ENCODE measurements at places on chromosomes 11 and 22.

GRCh38 chr22:28742562-28742962 lies 723 bp downstream of the HSCB start:
- no peak for DNase-seq

DNA sequence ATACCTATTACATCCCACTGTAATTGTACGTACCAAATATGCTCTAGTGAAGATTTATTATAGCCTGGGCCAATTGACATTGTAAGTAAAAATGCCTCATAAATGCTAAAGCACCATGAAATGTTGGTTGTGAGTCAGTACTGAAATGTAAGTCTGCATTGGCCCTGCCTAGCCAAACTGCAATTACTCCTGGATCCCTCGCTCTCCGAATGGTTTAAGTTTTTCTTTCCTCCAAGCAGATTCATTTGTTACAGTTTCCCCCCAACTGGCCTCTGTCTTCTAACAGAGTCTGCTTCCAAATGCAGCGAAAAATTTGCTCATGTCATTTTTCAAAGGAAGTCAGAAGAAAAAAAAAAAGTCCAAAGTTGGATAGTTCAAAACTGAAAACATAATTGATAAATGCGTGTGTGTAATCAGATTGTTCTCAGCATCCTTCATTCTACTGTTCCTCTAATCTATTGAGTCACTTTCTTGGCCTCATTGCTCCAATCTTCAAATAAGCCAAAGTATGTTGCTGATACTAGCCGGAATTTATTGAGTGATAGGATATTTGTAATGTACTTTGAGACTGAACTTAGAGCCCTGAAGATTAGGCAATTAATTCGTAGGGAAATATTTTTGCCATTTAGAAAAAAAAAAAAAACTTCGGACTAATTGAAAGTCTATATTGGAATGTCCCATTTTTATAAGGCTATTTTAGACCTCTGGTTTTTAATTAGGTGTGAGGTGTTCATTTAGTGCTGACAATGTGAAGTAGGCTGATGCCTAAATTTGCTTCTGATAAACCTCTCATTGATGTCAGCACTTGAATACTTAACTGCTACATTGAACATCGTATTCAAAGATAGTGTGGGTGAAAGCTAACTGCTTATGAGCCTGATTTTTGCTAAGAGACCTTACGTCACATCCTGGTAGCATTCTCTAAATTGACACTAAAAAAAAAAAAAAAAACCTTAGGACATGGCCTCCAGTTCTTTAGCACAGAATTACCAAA lies 93.4 kb downstream of the WT1 start:
- DNase-seq, result no peak

- DNase-seq, result no peak
These were observed 461.8 kb downstream of the BRD1 start for GRCh38 chr22:49365910-49366309.

DNA sequence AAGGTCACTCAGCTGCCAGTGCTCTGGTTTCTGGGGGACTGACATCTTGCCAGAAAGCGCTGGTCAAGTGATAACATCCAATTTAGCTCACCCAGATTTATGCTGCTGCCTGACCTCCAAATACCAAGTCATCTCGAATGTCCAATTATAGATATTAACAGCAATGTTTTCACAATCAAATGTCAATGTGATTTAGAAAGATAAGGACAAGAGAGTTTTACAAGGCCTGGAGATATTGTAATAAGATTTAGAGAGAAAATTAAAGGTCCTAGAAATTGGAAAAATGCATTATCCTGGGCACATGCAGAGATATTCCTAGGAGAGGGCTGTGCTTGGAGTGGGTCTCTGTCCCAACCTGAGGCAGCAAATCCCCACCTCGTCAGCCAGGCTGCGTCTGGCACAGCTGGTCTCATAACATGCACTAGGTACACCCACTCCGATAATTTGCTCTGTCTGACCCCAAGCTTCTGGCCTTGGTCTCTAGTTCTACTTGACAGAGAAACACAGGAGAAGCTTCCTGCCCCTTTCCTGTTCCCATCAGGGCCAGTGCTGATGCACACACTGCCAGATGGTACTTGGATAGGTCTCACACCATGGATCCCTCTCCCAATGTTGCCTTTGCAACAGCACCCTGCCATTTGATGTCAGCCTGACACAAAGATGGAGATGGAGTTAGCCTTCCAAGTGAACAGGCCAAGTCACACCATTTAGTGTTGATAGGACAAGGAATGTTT lies 28.6 kb downstream of the USH1C start:
- DNase-seq, result no peak

DNA sequence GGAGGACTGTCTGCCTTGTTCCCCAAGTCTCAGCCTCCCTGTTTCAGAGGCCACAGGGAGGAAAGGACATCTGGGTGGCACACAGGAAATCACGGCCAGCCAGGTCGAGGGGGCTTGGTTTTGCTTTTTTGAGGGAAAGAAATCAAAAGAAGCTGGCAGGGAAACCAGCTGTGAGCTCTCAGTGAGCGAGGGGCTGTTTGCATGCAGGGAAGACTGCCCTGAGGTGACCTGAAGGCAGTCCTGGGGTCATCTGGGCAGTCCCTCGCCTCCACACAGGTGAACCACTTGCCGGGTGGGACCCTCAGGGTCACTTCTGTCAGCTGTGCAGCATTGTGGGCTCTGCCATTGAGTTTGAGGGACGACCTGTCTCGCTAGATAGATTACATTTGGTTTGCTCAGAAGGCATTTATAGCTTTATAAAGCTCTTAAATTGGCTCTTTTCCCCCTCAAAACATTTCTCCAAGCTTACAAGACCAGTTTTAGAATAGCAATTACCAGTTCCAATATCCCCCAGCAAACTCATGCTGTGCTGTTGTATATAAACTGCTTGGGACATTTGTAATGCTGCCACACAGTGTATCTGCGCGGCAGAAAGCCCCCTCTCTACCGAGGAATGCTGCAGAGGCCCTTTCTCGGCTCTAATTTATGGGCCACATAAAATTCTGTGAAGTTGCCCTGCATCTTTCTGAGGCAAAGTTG lies 28.3 kb downstream of the PKNOX2 start:
- DNase-seq, result no peak

GRCh38 chr11:1557051-1557884 lies 14.8 kb downstream of the DUSP8 start:
- DNase-seq, result no peak

DNA sequence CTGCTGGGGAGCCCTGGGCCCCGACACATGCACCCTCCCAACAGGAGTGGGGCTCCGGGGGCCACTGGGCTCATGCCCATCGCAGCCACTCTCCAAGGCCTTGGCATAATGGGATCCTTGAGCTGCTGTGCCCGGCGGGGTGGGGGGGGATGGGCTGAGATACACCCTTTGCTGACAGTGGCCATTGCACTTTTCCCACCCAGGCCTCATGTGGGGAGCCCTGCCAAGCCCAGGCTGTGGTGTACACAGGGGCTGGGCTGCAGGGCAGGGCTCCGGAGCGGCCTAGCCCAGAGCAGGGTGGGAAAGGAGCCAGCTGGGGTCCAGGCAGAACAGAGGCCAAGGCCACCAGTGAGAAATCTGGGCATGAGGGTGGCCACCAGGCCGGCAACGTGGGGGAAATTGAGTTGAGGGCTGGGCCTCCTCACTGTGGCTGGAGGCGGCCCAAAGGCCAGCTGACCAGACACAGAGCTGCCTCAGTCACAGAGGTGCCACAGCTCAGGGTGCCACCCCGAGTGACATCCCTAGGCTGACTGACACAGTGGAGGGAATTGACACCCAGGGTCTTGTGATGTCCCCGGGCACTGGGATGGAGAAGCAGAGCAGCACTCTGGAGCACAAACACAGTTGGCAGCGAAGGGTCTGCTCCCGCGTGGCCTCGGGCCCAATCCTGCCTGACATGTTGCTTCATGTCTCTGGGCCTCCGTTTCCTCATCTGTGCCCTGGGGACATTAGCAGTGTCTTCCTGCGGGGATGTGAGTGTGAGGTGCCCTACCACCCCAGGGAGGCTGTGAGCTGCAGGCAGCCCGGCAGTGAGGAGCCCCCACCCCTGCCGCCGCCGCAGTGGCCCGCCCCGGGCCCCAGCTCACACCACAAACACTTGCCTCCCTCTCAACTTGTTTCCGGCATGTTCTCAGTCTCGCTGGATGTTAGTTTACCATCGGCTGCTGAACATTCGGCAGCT lies 30.4 kb downstream of the RTN4R start:
- DNase-seq, result no peak

- DNase-seq, result no peak
These were observed 562 bp downstream of the ZBED4 start for GRCh38 chr22:49853981-49854831.

DNA sequence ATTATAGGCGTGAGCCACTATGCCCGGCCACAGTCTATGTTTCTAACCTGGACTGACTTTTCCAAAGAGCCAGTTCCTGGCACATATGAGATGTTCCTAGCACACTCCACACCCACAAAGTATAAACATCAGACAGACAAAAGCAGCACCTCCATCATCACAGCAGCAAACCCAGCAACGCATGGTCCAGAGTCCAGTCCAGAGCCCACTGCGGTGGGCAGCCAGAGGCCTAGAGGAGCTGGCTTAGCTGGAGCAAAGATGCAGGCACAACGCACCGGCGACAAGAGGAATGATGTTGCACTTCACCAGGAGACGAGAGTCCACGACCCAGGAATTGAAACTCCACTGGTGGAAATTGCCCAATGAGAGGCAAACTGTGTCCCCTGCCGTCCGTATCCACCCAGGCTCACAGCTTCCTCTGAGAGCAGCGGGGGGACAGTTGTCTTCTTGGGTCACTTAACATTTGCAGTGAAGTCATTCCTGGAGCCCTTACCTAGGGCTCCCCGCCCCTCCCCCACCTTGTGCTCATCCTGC lies 36.6 kb downstream of the RPS6KA4 start:
- DNase-seq, result no peak

DNA sequence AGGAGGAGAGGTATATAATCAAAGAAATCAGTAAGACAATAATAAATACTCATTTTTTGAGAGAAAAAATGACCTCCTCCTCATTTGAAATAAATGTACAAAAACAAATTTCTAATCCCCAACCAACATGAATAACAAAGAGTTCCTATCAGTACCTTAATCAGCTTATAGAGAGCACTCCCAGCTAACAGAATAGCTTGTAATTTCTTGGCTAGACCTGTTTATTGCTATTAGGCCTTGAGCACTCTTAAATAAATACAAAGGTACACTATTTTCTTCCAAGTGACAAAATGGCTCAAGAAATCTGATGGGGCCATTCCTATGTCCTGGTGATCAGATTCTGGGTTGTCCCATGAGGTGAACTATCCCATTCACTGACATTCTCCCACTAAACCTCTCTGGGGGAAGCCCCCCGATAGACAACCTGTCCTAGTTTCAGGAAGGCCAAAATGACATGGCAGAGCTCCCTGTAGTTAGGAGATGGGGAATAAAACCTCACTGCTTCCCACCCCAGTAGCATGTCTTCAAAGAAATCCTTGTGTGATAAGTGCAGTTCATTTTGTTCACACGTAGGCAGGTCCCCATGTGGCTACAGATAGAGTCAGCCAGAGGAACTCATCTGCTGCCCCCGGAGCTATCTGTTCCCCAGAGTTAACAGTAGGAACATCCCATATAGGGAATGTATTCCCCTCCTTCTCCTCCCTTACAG lies 385.7 kb downstream of the SOX6 start:
- no peak for DNase-seq
